ENCODE measurements at places on chromosomes 12 and 14.

DNA sequence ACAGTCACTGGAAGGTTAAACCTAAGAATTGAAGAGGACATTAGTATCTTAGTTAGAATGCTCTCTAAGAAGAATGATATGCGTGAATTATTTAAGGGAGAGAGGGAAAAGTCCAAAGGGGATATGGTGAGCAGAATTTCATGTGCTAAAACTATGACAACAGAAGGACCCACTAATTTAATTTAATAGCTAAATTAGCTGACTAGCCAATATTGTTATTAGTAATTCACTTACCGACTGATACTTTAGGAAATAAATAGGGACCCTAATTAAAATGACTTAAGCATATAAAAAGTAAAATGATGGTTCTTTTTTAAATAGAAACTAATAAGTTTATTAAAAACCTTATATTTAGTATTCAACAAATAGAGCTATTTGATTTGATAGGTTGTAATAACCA is 179.6 kb downstream of the RASSF9 start:
- DNase-seq = no peak

GRCh38 chr14:106808458-106808857 is 1282.1 kb downstream of the TMEM121 start:
- DNase-seq = no peak

- no peak for DNase-seq
These were observed 11.7 kb upstream of the RIN3 start for GRCh38 chr14:92501891-92502351.

- DNase-seq = no peak
These were observed 96.3 kb upstream of the PLEKHA5 start for GRCh38 chr12:19033244-19033643.

DNA sequence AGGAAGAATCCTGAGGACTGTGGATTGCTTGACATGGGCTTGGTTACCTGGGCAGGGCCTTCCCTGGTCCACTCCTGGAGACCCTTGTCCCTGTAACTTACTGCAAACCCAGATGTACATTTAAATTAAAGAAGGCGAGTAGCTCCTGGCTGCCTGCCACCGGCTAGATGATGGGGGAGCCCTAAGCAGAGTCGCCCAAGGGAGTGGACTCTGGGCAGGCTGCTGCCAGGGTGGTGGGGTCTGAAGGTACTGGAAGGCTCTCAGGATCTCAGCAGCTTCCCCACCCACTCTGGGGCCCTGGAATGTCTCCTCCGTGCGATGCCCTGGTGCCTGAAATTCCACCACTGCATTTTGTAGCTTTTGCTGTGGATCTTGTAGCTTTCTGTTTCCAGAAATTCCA is 74.7 kb downstream of the FBXL14 start:
- DNase-seq = no peak

DNA sequence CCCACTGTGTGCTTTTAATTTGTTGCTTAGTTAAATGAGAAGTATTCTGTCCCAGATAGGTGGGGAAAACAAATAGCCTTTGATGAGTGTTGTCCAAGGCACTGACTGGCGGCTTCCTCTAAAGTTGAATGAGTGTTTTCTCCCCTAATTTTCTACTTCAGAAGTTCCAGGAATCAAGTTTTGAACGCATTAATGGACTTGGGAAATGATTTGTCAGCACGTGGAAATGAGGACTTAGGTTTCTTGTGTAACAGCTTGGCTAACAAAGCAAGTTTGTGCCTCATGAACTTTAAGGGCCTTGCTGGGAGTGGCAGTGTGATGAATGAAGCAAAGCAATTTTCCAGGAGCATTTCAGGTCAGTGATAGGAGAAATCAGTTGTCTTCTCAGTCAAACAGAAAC is 56.9 kb downstream of the LIN52 start:
- no peak for DNase-seq
